NCI-H187 (cell line): ENCODE measurements at places on chromosomes 5 and 9.

- no peak for DNase-seq
Measured at GRCh38 chr5:146467760-146468159, 20.6 kb downstream of the TCERG1 start.

- DNase-seq, result no peak
Measured at GRCh38 chr5:172910828-172911627, 48.2 kb upstream of the RPL26L1 start.

GRCh38 chr5:163565492-163565891 lies 60.1 kb downstream of the MAT2B start:
- no peak for DNase-seq

- DNase-seq, result no peak
Measured at GRCh38 chr5:125550274-125550673, 803.8 kb upstream of the ZNF608 start.

DNA sequence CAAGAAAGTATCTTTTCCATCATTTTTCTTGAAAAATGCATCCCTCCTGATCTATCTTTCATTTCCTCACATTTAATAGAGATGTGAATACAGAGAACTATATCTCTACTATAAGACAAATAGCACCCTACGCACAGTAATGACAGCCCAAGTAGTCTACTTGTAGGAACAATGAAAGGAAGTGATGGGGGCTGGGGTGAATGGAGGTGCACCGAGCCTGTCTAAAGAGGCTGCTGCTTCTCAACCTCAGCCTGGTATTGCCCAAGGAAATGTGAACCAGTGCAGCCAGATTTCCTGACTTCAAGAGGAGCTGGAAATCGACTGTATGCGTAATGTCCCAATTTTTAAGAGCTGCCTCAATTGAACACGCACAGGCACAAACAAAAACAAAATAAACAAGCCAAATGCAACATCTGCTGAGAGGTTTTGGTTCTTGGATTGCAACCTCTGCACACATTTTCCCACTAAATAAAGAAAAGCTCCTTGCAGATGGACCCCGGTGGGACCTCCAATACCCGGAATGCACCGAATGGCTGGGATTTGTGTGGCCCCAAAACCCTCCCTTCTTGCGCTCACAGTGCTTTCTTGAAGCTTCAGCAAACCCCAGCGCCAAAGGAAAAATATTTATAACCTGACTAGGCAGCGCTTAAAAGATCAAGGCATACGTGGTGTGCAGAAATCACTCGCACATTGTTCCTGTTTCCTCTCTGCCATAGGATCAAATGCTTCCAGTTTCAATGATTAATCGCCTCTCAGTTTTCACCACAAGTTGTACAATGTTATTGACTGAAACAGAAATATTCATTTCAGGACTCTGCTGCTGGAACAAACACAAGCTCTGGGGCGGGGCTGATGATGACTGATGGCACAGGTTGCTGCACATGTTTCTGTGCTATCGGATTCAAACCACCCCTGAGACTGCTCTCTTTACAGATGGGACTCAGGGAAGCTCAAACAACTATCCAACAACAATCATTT lies 68.3 kb downstream of the KCNIP1 start:
- no peak for DNase-seq

- DNase-seq, result no peak
Measured at GRCh38 chr5:89694026-89694550, 715.5 kb downstream of the CETN3 start.

GRCh38 chr9:135117281-135117680 lies 29.8 kb downstream of the OLFM1 start:
- DNase-seq, result no peak

DNA sequence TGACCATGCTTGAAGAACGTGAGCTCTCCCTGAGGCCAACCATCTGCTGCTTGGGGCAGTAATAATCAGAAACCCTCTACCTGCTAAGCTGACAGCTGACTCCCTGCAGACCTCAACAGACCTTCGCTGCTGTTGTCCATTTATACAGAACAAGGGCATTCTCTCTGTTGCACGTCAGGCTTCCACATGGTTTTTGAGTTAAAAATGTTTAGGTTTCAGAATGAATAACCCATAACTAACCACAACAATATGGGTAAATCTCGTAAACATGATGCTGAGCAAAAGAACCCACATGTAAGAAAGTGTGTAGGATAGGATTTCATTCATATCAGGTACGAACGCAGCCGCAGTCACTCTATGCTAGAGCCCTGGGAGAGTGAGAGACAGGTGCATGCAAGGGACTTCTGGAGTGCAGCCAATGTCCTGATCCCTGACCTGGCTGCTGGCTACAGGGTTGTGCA lies 348.5 kb downstream of the MED10 start:
- DNase-seq, result no peak

- no peak for DNase-seq
Measured at GRCh38 chr5:109987970-109988369, 298.2 kb downstream of the MAN2A1 start.

GRCh38 chr9:137397675-137398423 lies 25.1 kb downstream of the EXD3 start:
- DNase-seq, result no peak

DNA sequence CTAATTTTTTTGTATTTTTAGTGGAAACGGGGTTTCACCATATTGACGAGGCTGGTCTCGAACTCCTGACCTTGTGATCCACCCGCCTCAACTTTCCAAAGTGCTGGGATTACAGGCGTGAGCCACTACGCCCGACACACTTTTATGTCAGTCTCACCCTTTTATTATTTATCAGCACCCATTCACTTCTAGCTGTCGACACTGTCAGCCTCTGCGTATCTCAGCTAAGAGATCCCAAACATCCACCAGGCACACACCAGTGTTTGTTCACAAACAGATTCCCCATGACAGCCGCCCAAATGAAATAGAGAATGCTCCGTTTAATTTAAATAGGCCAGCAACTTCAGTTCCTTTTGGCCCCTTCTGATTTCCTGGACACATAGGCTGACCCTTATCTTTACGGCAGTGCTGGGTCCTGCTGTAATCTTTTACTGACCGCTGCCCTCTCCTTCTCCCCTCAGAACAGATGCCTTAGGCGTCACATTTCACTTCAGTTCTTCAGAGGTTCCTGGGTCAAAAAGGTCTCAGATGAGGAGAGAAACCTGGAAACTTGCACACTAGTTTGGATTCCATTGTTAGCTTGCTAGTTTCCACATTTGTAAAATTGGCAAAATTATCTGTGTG lies 43.1 kb upstream of the CKMT2 start:
- no peak for DNase-seq

- DNase-seq, result no peak
Measured at GRCh38 chr5:94815313-94816039, 197.0 kb downstream of the SLF1 start.

DNA sequence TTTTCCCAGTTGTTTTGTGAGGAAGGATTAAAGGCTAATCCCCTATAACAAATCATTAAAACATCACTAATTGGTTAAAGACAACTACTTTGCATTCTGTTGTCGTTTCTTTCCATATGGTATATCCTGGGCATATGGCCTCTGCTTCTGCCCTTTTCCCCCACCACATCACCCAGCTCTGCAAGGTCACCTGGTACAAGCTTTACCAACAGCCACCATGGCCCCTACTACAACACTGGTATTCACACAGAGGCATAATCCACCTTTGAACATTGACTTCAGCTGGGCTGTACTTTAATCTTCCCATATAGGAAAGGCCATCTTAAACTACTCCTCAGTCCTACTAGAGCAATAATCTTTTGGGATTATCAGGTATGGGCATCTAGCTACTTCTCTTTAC lies 866.1 kb downstream of the TLE4 start:
- no peak for DNase-seq

DNA sequence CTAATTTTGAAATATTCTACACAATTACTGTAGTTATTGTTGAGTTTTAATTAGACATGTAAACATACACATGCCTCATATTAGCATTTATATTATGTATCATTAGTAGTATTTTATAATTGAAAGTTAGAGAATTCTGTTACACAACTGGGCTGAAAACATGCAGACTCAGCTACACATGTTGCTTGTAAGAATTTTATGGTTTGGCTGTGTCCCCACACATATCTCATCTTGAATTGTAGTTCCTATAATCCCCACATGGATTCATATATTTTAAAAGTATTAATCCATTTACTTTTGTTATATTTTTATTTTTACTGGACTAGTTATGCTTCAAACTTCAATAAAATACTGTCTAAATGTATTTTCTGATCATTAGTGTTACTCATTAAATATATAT lies 2075.3 kb upstream of the C9orf72 start:
- DNase-seq, result no peak

DNA sequence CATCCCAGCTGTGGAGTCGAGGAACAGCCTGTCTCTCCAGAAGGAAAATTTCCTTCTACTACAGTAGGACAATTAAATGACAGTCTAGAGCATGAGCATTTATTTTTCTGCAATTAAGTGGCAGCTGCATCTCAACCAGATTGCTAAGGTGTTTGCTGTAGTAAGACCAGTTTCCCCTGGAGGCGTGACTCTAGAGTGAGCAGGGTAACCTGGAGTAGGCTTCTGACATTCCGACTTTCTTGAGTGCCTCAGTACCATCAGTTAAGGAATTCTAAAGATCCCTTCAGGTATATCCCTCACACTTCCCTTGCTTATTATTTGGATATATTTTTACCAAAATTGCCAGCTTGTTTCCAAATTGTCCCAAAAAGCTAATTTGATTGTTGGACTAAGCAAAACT lies 59.2 kb upstream of the IRX2 start:
- no peak for DNase-seq

- DNase-seq, result no peak
Measured at GRCh38 chr5:140340605-140341121, 5.7 kb downstream of the HBEGF start.

GRCh38 chr5:142864290-142865260 lies 94.4 kb downstream of the ARHGAP26 start:
- DNase-seq, result no peak

GRCh38 chr9:136324501-136325300 lies 2.6 kb upstream of the GPSM1 start:
- DNase-seq, result no peak

GRCh38 chr5:139709582-139710318 lies 61.6 kb downstream of the CXXC5 start:
- no peak for DNase-seq

DNA sequence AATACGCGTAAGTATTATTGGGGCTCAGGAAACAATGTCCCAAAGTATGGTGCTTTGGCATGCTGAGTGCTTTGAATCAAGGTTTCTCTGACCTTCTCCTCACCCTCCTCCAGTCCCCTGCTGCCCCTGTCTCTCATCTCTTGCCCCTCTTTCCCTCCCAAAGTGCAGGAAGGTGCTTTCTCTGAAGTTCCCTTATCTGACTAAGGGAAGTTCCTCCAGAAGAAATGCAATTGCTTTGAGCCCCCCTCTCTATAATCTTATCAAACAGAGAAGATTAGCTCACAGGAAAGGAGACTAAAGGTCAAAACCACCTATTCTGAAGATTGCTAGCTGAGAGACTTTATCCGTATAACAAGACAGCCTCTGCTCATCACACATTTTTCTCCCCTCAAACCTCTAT lies 288.1 kb downstream of the ARL15 start:
- DNase-seq, result no peak

DNA sequence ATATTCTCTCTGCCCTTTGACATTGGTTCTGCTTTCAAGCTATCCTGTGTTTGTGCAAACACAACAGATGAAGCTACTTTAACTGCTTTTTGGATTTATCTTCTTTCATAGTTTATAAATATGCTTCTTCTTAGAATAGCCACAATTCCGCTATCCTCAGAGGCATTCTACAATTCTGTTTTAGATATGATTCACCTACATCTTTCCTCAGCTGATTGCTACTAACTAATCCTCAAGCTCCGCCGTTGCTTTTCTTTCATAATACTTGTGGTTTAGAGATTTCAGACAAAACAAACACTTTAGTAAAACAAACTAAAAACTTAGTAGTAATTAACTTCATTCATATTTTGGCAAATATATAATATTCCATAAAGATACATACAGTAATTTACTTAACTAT lies 52.5 kb downstream of the ECPAS start:
- DNase-seq, result no peak

DNA sequence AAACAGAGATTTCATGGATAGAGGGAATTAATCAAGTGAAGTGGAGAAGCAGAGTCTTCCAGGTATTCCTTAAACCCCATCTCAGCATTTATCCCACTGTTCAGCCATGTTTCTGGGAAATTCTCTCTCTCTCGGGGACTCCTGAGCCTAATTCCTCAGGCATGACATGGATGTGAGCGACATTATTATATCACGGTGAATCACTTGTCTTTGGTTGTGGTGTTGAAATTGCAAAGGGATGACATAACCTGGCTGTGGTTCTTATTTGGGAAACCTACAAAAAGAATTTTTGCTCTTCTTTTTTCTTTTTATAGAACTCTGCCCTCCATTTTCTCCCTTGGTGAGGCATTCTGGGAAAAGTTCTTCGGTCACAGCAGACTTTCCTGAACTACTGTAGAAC lies 457.9 kb upstream of the PTGER4 start:
- DNase-seq, result no peak

DNA sequence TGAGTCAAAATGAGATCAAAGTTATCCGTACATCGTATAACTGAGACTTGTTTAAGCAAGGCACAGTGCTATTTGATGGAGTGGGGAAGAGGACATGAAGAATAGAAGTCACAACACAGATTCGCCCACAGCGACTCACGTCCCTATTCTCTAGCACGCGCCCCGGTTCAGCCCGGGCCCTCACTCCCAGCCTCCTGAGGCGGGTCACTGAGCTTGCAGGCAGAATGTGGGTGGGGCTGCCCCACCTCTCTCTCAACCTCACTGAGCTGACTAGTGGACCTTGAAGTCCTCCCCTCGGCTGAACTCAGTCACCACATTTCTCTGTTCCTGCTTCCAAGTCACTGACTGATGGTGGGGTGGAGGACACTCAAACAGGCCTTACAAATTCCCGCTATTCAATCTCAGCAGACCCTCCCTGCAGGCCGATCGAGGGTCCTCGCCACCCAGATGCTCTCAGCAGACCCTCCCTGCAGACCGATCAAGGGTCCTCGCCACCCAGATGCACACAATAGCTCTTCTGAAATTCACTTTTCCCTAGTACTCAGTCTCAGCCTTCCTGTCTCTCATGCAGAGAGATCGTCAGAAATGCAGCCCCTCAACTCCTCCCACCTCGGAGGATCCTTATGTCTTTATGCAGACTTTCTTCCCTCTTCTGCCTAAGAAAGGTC lies 12.9 kb downstream of the GLDC start:
- DNase-seq, result no peak

DNA sequence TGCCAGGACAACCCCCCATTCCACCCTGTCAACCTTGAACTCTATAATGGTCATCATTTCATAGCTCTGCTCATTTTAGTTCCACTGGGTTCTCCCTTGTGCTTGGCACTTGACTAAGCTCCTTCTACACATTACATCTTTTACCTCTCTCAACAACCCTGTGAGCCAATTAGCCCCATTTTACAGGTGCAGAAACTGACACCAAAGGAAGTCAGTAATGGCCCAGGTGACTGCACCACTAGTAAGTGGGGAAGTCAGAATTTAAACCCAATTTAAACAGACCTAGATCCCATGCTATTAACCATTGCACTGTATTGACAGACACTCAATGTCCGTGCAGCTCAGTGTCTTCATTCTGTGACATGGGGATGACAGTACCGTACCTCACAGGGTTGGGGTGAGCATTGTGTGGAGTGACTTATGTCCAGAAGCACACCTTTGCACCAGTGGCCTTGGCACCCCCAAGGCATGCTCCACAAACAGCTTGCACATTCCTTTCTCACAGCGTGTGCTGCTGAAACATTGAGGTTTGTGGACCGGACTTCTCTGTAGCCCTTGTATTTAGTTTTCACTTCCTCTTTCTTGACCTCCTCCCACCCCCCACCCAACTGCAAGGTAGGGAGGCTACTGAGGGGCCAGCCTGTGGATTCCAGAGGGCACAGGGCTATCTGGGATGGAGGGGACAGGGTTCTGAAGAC lies 23.1 kb downstream of the IRF1 start:
- no peak for DNase-seq
